SHP77 treated with DMSO at 0.1 percent for 48 hours (cell line): ENCODE measurements at places on chromosomes 5 and 9.

GRCh38 chr9:92664394-92665152 lies 5.4 kb downstream of the IPPK start:
- no peak for DNase-seq

- no peak for DNase-seq
Observed at GRCh38 chr9:111438541-111439235, 45.5 kb downstream of the ECPAS start.

DNA sequence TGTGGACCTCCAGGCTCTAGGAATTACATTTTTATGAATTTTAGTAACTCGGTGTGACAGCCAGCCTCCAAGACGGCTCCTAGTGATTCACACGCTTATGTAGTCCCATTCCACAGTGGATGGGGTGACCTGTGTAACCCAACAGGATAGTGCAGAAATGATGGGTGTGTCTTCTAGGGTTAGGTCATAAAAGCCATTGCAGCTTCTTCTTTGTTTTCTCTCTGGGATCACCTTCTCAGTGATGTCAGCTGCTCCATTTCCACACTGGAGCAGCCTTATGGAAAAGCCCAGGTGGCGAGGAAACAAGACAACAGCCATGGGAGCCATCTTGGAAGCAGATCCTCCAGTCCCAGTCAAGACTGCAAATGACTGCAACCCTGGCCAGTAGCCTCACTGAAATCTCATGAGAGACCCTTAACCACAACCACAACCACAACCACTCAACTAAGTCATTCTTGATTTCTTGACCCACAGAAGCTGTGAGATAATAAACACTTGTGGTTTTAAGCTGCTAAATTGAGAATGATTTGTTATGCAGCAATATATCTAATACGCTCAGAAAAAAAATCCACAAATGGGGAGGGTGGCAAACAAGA lies 5.1 kb upstream of the GNPDA1 start:
- DNase-seq: no peak

DNA sequence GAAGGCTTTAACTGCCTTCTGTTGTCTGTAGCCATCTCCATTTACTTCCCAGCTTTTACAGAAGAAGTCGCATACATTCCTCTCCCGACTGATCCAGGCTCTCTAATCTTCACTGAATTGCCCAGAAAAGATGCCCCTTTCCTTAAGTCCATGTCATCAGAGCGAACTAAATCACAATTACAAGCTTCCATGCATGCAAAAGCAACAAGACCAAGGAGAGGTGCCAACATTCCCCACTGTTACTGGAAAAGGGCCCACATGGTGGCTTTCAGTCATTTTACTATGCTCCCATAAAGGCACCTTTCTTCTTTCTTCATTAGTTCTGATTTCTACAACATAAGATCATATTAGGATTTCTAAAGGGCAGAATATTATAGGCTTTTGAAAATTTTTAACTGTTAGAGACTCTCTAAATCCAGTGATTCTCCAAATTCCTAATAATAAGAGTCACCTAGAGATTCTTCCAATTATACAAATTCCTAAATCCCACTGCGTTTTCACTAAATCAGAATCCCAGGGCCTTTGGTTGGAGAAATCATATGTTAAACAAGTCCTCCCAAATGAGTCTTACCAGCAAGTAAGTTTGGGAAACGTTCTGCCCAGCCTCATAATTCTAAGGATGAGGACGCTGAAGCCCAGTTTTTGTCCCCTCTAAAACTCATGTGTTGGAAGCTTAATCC lies 17.0 kb upstream of the ZFR start:
- DNase-seq: no peak

GRCh38 chr9:125387861-125388524 lies 126.4 kb downstream of the GAPVD1 start:
- DNase-seq: no peak

GRCh38 chr5:128472919-128473318 lies 65.1 kb downstream of the FBN2 start:
- DNase-seq: no peak

GRCh38 chr5:65084795-65085515 lies 316.2 kb downstream of the CWC27 start:
- no peak for DNase-seq

DNA sequence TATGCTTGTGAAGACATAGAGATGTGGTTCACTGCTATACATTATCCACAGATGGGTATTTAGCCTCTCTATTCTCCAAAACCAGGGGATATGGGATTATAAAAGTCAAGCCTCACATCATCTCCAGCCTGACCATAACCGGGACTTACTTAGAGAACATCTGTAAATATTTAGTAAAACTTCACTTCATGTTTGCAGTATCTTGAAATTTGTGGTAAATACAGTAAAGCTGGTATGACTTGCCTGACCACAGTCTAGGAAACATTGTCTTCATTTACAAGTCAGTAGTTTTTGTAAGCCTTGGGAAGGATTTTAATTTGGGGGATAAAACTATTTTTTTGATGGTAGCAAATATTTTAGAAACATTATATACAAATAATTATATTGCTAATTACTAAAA lies 64.2 kb downstream of the MAST4 start:
- no peak for DNase-seq

- peak; percentile 76 for DNase-seq
Observed at GRCh38 chr5:172910828-172911627, 48.2 kb upstream of the RPL26L1 start.

- DNase-seq: no peak
Observed at GRCh38 chr9:23837038-23837437, 11.0 kb upstream of the ELAVL2 start.

- DNase-seq: no peak
Observed at GRCh38 chr5:80318212-80318611, 1.6 kb upstream of the SPZ1 start.
